ENCODE measurements at places on chromosomes 6 and 20.

DNA sequence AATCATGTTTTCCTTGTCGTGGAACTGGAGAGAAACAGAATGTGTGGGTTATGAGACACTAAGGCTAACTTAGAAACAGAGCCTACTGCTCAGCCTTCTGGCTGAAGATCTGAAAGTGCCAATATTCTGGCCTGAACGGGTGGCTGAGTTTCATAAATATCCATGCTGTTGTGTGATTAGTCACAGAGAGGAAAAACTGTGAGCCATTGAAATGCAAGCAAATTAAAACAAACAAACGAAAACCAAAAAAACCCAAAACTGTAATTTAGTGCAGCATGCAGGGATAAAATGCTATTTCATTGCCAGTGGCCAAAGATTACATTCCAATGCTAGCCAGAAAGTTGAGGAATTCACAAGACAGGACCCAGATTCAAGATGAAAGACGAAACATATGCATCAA lies 315.1 kb downstream of the UBE3D start:
- no peak for DNase-seq

- peak; percentile 59 for DNase-seq
These were observed at the start of gene PTK7 for GRCh38 chr6:43075670-43076463. TSS of gene PTK7 (plus strand) at chr6:43076314. CDS start at chr6:43076489, 175 bp downstream.

DNA sequence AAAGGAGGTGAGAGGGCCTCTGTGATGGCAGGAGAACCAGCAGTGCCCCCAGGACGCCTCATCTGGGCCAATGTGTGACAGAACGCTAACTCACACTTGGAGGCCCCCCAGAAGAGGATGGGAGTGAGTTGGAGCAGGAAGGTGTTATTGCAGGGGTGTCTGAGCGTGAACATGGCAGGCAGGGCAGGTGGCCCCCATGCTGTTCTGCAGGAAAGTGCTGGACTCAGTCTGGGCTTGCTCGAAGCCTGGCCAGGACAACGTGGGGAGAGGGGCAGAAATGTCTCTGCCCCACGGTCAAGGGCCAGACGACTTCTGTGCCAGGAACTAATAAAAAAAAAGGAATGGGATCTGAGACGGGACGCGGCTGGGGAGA lies 931 bp upstream of the EBF4 start:
- DNase-seq = no peak

DNA sequence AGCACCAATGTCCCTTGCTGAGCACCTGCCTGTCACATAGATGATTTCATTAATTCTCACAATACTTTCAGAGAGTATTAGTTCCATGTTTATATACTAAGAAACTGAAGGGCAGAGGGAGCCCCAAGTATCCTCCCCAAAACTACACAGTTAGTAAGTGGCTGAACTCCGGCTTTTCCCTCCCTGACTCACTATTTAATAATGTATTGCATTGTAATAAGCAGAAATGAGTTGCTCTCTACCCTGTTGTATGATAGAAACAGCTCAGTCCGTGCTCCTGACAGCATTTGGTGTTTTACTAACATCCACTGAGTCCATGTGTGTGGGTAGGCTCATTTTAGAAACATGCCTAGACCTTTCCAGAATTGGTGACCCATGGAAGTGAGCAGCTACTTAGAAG lies 76.8 kb downstream of the OLIG3 start:
- peak; percentile 23 for DNase-seq

- no peak for DNase-seq
These were observed 36.6 kb upstream of the HDAC2 start for GRCh38 chr6:114007516-114007915.

GRCh38 chr20:17571153-17571527 lies 1.3 kb downstream of the DSTN start:
- no peak for DNase-seq

DNA sequence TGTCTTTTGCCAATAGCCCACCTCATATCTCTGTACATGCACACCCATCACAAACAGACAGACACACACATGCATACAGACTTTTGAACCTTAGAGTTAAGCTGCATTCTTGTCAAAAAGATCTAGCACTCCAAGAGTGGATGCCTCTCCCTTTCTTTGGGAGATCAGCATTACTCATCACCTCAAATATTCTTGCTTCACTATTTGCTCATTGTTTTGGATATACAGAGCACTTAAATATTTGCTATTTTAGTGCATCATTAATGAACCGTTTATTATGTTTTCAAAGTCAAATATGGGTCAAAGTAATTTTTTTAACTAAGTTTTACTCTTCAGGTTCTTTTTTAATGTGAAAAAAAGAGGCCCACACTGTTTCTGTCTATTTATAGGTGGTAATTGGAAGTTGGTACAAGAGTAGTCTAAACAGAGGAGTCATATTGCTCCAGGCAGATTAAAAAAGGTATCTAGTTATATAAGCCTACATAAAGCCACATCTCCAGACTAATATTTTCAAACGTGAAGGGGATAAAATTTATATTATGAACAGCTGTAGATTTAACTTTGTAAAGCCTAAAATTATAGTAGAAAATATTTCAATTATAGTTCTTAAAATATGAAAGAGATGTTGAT lies 102.6 kb downstream of the FLRT3 start:
- DNase-seq = peak; percentile 33

DNA sequence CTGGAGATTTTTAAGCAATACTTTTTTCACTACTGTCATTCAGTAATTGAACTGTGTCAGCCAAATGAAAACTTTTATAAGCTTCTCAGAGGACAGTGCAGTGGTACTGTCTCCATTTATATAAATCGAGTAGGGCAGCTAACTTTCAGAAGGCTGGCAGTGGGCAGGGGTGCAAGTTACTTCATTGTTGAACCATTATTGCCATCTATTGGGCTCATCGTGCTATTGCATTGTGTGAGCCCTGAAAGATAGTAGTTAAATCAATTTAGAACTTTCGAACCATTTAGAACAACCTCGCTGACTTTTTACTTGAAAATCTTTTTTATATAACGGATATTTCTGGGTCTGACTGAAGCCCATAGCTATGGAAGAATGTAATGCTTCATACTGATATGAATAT lies 347.8 kb upstream of the PLCB4 start:
- peak; percentile 81 for DNase-seq

DNA sequence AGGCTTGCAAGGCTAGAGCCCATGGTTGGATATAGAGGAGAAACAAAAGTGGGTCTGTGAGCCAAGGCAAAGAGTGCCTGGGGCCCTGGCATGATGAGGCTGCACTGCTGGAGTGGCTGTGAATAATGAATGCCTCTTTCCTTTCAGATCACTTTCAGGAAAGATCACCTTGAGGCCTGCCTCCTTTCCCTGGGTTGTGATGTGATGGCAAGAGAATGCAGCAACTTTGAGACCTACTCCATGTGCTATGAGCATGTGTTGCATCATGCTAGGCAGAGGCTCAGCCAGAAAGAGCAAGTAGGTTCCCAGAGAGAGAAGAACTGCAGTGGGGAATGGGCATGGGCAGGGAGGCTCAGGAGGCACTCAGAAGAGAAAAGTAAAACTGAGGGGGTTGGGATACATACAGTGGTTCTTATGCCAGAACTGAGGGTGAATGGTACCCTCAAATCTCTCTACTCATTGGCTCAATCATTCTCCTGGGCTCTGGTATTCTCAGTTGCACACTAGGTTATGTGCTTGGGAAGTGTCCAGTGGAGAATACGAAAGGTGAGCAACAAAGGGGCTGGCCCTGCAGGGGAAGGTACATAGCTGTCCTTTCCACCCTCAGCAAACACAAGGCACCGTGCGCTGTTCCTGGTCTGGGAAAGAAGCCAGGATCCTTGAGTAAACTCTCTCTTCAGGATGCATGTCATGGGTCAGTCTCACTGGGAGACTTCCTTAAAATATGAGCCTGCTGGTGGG lies 45.9 kb downstream of the CD164 start:
- DNase-seq = peak; percentile 52

GRCh38 chr20:45836841-45837240 lies 3.2 kb downstream of the SNX21 start:
- peak; percentile 50 for DNase-seq

DNA sequence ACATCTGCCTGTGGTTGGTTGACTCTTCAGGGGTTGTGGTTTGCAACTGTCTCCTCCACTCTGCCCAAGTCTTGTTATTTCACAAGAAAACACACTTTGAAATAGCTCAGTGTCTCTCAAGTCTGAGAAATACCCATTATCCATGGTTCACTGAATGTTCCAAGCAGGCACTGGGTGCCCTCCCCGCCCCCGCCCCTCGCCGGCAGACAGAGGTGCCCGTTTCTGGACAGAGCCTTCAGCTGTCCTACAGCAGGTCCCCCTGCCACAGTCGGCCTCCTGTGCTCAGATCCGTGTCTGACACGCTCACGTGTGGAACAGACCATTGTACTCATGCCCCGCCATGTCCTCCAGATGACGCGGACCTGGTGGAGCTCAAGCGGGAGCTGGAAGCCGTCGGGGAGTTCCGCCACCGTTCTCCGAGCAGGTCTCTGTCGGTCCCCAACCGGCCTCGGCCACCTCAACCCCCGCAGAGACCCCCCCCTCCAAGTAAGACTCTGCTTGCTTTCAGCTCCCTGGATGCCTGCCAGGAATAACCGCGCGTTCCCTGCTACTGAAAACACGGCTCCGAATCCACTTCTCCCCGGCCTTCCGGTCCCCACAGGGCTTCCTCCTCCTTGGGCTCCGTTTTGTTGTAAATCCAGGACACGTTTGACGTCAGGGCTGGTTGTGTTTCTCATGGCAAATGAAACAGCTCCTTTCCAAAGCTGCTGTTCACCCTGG lies 81.4 kb downstream of the SERAC1 start:
- peak; percentile 21 for DNase-seq

DNA sequence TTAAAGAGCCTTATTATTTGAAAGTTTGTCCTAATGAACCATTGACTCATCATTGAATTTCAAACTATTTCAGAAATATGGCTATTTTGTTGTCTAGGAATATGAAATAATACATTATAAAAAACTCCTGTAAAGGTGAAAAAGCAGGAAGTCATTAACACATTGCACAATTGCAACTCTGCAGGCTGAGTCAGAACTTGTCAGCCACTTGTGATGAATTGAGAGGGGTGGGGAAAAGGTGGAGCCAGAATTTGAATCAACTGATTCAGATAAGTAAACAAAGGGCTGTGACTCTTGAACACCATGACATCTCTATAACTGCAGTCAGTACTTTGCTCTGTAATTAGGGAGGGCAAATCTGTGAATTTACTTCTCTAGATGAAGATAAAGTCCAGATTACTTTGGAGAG lies 6.0 kb downstream of the C6orf141 start:
- peak; percentile 65 for DNase-seq

GRCh38 chr6:133101790-133102189 lies 139.4 kb upstream of the EYA4 start:
- no peak for DNase-seq

DNA sequence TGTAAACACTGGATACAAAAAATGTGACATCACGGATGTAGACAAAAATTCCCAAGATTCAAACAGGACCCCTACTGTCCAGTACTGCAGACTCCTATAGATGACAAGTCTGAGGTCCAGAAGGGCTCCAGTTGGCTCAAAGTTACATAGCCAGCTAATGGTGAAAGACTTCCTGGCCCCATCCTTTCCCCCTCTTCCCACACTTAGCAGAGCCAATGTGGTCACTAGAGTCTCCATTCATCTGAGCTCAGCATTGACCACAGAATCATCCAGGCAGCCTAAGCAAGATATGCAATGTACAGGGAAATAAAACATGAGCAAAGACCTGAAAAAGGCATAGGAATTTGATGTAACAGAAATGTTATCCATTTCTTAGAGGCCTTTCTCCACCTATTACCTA lies 180.5 kb downstream of the ADAT2 start:
- peak; percentile 26 for DNase-seq

DNA sequence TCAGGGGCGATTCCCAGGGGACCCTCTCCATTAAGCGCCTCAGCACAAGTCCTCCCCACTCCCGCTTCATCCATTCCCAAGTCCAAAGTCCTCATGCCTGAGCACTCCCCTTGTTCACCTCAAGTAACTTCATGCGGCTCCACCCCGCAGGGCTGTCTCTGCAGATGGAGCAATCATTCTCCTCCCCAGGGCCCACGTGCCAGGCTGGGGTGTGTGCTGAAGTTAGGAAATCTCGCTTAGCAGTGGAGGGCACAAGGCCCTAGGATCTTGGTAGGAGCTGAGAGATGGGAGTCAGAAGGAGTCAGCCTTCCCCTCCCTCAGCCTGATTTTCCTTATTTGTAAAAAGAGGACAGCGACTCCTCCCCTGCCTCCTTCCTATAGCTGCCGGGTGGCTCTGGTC lies 3.5 kb downstream of the TGM3 start:
- DNase-seq = no peak

GRCh38 chr20:35020108-35020928 lies 64.7 kb downstream of the MYH7B start:
- DNase-seq = peak; percentile 34

Measured in fibroblast of pulmonary artery (primary cell).